H9 (cell line): ENCODE measurements at places on chromosomes 5 and 9.

GRCh38 chr5:142342128-142342981 lies 17.5 kb upstream of the SPRY4 start:
- DNase-seq: no peak

- DNase-seq: no peak
Observed at GRCh38 chr9:14349447-14350348, 35.8 kb upstream of the NFIB start.

DNA sequence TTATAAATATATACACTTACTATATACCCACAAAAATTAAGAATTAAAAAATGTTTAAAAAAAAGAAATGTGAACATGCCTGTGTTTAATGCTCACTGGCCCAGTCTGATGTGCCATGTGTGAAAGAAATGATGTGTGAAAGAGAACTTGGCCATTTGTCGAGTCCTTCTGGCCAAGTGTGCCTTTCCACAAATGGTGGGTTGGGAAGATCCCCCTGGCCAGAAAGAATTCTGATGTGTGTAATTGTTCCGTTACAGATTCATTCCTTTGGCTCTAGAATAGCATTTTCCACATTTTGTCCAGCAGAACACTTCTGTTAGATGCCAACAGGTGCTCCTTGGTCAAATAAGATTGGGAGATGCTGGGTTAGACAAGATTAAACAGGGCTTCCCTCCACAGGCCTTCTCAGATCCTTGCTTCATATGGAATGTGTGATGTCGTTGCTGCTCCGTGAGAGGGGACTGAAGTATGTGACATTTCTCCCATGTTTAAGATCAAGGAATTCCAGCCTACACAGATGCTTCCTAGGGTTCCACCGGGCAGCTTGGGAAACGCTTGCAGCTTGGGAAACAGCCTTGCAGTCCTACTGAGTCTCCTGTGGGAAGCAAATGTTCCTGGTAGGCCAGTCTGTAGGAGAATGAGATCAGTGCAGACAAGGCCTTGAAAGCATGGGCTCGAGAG lies 32.1 kb downstream of the GDNF start:
- no peak for DNase-seq

DNA sequence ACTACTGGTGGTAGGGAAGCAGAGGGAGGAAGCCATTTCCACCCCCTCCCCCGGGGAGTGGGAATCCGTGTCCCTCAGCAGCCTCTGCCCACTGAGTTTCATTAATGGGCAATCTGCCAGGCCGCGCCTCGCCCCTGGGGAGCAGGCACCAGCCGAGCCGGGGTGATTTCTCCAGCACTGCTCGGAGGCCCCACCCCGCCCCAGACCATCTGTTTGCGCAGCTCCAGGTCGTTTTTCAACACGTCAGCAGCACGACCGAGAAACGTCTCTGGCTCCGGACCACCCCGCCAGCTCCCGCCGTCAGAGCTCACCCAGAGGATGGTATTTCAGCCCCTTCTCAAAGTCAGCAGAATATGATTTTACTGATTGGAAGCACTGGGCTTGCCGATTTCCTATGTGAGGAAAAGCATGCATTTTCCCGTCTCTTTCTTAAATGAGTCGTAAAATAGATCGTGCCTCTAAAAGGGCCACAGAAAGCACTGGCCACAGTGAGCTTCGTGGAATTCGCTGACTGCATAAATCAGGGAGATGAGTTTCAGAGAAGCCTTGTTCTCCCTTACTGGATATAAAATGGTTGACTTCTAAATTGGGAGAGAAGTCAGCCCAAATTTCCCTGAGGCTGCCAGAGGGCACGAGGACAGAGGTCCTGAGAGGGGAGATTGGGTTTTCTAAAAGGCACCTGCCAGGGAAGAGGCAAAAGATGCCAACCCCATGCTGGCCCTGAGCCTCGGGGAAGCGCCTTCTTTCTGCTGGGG lies 47.0 kb downstream of the OLFM1 start:
- no peak for DNase-seq

- DNase-seq: no peak
Observed at GRCh38 chr9:19690128-19690527, 98.7 kb downstream of the SLC24A2 start.

- DNase-seq: no peak
Observed at GRCh38 chr5:122163121-122164069, 34.0 kb downstream of the ZNF474 start.

DNA sequence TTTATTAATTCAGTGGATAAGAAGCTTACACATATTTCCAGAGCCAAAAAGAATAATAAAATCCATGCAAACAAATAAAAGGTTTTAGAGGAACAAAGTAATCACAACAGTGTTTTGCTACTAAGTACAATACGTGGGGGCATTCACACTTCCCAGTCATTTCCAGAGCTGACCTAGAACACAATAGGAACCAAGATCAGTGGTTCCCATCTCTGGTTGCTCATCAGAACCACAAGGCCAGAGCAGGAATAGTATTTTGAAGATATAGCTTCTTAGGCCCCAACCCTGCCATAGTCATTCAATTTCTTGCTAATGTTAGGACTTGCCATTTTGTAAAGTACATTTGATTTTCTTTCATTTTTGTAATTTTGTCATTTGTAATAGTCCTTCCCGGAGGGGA lies 215.4 kb downstream of the NR3C1 start:
- no peak for DNase-seq

GRCh38 chr5:142143878-142144277 lies 35.3 kb downstream of the NDFIP1 start:
- no peak for DNase-seq

GRCh38 chr5:157116483-157116954 lies 7.7 kb upstream of the HAVCR2 start:
- DNase-seq: no peak

DNA sequence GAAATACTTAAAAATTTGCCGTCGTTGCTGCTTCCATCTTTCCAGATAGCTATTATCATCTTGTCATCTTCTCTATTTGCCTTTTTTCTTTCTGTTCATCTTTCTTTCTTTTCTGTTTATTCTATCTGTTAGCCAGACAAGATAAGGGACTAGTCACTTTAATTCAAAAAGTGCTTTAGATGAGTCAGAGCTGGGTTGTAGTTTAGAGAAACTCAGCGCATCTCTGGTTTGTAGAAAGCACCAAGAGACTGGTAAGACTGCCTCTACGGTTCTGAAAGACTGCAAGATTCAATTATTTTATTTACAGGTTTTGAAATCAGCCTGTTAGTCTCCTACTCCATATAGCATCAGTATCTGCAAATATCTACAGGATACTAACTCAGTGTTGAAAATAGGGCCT lies 562.8 kb upstream of the RIOK2 start:
- no peak for DNase-seq
